Pulmonary artery endothelial cell (primary cell): ENCODE measurements at places on chromosomes 7 and 10. TPM values are rescaled to one million over a fixed set of nuclear protein-coding genes. Genes with fewer than 3 reads are reported as not detected.

Gene ARHGAP19
- 12.3 and 18.1 TPM in 2 replicates for total RNA-seq

Gene FOXP2
- 0.11 TPM in 1 of 2 replicates, not detected in the other for total RNA-seq

Gene PPRC1
- 12.3 and 16.6 TPM in 2 replicates for total RNA-seq

Gene ADD3
- 91.9 and 123 TPM in 2 replicates for total RNA-seq

Gene SKAP2
- 6.7 and 15.1 TPM in 2 replicates for total RNA-seq

- DNase-seq = no peak
These were observed 137.1 kb upstream of the UNC5B start for GRCh38 chr10:71075086-71075758.

- DNase-seq = no peak
These were observed 103.5 kb downstream of the GPR26 start for GRCh38 chr10:123769647-123770046.

DNA sequence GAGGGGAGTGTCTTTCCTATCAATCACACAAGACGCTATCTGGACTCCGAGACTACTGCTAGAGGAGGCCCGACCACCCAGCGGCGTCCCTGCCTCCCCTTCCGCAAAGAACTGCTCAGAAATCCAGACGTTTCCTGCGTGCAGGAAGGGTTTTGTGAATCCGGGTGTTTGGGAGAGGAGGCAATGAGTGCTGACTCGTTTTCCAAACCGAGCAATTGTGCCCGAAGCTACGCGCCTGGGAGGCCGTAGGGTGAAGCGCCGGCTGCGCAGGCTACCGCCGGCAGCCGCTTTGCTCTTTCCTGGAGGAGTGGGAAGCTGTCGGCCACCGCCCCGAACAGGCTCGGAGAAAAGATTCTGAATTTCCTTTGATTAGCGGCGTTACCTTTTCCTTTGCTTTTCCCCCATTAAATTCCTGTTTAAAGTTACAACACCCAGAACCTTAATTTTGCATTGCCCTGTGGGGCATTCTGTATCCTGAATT is 5.3 kb downstream of the VAX1 start:
- DNase-seq = no peak

GRCh38 chr10:96719850-96720421 is 378 bp downstream of the PIK3AP1 start:
- DNase-seq = no peak

DNA sequence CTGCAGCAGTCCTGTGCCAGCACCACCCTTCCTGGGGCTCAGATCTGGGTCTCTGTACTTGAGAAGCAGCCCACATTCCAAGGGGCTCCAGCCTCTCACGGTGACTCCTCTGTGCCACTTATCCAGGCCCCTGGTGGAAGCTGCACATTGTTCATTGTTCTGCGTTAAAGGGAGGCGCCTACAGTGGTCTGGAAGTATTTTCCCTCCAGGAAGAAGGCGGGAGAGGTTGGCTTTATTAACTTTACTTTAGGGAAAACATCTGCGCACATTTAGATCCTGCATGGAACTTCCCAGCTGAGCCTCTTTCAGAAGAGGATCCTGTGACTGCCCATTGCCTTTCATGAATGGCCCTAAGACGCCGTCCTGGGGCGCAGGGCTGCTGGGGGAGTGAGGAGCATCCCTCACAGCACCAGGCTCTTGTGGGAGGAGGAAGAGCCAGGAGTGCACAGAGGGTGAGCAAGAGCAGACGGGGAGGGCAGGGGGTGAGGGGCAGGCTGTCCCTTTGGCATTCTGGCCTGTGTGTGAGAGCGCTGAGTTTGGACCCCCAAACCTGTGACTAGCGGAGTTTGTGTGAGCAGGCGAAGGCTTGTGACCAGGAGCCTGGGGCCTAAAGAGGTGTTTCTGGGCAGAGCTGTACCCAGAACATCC is 98.6 kb upstream of the BTBD16 start:
- no peak for DNase-seq

DNA sequence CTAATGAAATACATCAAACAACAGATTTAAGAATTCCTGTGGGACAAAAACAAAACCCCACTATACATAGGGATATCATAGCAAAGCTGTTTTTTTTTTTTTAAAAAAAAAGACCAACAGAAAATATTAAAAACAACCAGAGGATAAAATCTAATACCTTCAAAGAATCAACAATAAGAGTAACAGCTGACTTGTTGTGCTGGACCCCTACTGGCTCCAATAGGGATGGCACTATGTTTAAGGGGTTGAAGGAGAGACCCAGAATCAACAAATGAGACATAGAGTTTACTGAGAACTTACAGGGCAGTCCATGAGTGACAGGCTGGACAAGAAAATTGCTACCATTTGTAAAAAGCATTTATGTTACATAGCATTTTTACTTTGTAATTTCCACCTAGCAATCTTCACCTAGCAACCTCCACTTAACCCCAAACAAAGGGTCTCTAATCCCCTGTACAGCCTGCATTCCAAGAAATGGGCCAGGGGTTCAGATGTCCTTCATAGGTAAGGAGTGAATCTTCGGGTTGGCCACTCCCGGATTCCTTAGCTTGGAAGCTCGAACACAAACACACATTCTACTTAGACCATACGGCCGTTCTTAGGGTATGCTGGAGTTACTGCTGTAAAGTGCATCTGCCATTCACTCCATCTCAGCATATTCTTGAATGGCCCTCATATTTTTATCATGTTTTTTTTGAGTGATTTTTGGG is 25.8 kb downstream of the ASZ1 start:
- DNase-seq = no peak

GRCh38 chr7:16708511-16708910 is 45.0 kb upstream of the TSPAN13 start:
- DNase-seq = no peak

- DNase-seq = no peak
These were observed 112.5 kb downstream of the SVIL start for GRCh38 chr10:29522061-29522855.

GRCh38 chr7:103574576-103574975 is 128.6 kb upstream of the SLC26A5 start:
- no peak for DNase-seq

DNA sequence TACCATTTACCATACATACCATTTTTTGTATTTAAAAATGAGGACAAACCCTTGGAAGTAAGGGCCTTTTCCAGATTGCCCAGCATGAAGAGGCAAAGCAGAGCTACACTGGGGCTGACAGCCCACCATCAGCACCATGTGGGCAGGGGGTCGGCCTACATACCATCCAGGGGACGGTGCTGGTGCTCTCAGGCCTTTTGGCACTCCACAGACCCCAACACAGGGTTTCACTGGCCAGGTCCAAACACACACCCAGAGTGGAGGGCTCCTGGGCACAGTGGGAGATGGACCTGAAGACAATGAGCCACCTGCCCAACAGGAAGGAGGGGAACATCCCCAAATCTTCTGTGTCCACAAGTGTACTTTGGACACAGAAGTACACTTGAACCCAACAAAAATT is 69.2 kb upstream of the CAMK2B start:
- no peak for DNase-seq

GRCh38 chr10:29250066-29250465 is 38.8 kb upstream of the LYZL1 start:
- no peak for DNase-seq

- DNase-seq = peak; percentile 2
These were observed 47.1 kb upstream of the UCN3 start for GRCh38 chr10:5317547-5318107.
